Activated CD8-positive, alpha-beta T cell treated with anti-CD3 and anti-CD28 coated beads for 36 hours (primary cell): ENCODE measurements at places on chromosomes 2 and 18.
A peak's percentile ranks its signal among the peaks of the same experiment; 100 is the strongest.

GRCh38 chr2:67965246-67965645 is 97.6 kb downstream of the C1D start:
- peaks cover 6% of the 10 kb centered on the region for H3K27me3 ChIP-seq
- H3K4me3 ChIP-seq = no peak overlapping the region
- no peaks in the 10 kb centered on the region for H3K36me3 ChIP-seq
- DNase-seq = no peak
- H3K4me1 ChIP-seq = no peaks in the 10 kb centered on the region

DNA sequence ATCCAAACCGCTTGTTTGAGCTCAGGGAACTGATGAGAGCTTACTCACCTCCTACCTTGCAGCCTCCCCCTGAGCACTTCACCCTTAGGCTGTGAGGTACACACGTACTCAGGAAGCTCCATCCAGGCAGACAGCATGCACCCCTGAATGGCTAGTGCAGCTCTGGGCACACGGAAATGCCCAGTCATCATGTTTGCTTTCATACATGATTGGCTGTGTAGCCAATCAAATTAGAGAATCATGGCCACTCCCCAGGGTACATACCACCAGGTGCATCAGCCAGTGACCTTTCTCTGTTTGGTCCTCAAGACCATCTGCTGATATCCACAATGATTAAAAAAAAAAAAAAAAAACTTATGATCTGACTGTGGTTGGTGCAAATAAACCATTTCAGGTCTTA is 42.1 kb downstream of the RNF152 start:
- no peak overlapping the region for H3K27ac ChIP-seq
- H3K36me3 ChIP-seq = no peaks in the 10 kb centered on the region
- H3K27me3 ChIP-seq = peaks cover 3% of the 10 kb centered on the region

DNA sequence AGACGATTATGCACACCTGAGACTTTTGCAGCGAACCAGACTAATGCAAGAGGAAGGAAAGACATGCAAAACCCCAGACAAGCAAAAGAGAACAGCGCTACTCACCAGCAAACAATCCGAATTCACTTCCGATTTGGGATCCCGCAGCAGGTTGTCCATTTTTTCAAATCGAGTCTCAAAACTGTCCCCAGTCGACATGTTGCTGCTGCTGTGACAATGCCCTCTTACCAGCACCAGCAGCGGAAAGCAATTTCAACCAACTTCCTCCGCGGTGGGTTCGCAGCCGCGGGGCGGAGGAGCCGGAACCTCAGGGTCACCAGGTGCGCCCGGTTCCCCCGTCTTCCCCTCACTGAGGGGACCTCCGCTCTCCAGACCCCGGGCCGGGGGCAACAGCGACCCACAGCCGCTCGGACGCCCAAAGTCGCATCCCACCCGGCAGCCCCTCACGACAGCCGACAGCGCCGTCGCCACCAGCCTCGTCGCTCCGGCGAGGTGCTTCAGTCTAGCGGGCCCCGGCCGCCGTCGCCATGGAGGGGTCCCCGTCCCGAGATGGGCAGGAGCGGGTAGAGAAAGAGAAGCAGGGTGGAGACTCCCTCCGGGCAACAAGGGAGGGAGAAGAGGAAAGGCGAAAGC is 784 bp downstream of the ROCK1 start:
- no peaks in the 10 kb centered on the region for H3K27me3 ChIP-seq
- H3K4me3 ChIP-seq = no peak overlapping the region
- peaks cover 10% of the 10 kb centered on the region for H3K4me1 ChIP-seq
- H3K36me3 ChIP-seq = peaks cover 5% of the 10 kb centered on the region
- DNase-seq = peak; percentile 77

- H3K27ac ChIP-seq = no peak overlapping the region
- no peaks in the 10 kb centered on the region for H3K36me3 ChIP-seq
- peaks cover 5% of the 10 kb centered on the region for H3K27me3 ChIP-seq
- no peak for DNase-seq
These were observed 57.6 kb downstream of the KCNG2 start for GRCh38 chr18:79855147-79855933.

GRCh38 chr18:5516841-5517240 is 27.0 kb downstream of the EPB41L3 start:
- H3K27me3 ChIP-seq = peaks cover 3% of the 10 kb centered on the region
- H3K27ac ChIP-seq = no peak overlapping the region
- H3K36me3 ChIP-seq = no peaks in the 10 kb centered on the region
